ENCODE measurements at places on chromosomes 1 and 21.
A peak's percentile ranks its signal among the peaks of the same experiment; 100 is the strongest.

GRCh38 chr1:110783292-110783918, 89.5 kb upstream of the CD53 start:
- DNase-seq, result peak; percentile 47

GRCh38 chr1:11691928-11692711, 610 bp downstream of the DRAXIN start:
- no peak for DNase-seq

GRCh38 chr1:54970901-54971300, 9.5 kb upstream of the TMEM61 start:
- no peak for DNase-seq

DNA sequence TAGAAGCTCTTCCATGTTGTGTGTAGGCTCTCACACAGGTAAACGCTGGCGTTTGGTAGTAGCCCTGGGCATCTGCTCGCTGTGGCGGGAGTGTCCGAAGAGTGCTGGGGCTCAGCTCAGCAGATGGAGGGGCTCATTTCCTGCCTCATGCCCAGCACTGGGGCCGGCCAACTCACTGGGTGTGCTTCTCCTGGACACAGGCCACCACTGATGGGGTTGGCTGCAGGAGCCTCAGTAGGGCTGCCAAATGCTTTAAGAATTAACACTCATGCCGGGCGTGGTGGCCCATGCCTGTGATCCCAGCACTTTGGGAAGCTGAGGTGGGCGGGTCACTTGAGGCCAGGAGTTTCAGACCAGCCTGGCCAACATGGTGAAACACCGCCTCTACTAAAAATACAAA, 20.9 kb downstream of the UQCRHL start:
- DNase-seq, result no peak

- DNase-seq, result no peak
Observed at GRCh38 chr1:160366731-160367515, at the start of gene NHLH1. TSS of gene NHLH1 (plus strand) at chr1:160367071. CDS start at chr1:160370732, 3,661 bp downstream.

Data from stimulated activated CD4-positive, alpha-beta T cell treated with anti-CD3 and anti-CD28 coated beads, Interleukin-2, amount 100 ng/mL, for 4 hours (primary cell).